ENCODE measurements at places on chromosomes 4 and X.

DNA sequence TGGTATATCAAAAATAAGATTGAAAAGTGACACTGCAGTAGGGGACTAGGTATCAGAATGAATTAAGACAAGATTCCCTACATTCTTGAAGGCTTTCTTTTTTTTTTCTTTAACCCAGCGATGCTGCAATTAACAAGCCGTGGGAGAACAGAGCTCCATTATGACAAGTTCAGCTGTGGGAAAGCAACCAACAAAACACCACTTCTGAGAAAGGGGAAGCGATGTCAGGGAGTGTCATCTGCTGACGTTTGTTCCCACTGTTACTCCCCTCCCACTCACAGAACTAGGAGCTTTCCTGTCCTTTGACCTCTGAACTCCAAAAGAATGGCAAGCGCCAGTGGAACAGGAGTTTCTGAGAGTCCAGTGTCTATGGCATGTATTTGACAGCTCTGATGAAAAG lies 90.2 kb upstream of the SLITRK2 start:
- no peak for DNase-seq

DNA sequence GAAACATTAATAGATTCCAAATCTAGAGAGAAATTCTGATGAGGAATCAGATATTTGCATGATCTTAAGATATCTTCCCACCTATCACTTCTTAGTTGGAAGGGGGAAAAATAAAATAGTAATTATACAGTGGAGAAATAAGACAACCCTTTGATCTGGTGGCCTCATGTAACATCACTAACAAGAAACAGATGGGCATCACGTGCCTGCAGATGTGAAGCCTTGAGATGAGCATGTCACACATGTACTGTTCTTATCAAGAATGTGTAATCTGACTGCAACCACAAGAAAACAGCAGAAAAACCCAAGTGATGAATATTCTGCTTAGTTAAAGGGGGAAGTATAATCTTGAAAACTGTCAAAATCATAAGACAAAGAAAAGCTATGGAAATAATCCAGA lies 31.4 kb upstream of the NKX6-1 start:
- no peak for DNase-seq

- peak; percentile 20 for DNase-seq
Measured at GRCh38 chrX:80812176-80812575, 2.5 kb upstream of the BRWD3 start.

GRCh38 chr4:69032847-69033638 lies 63.2 kb upstream of the UGT2B7 start:
- DNase-seq: no peak

- peak; percentile 58 for DNase-seq
Measured at GRCh38 chr4:139665690-139666529, at the start of gene MGST2. MGST2 (plus strand) TSS chr4:139665819; CDS start chr4:139666020, 201 bp downstream.

DNA sequence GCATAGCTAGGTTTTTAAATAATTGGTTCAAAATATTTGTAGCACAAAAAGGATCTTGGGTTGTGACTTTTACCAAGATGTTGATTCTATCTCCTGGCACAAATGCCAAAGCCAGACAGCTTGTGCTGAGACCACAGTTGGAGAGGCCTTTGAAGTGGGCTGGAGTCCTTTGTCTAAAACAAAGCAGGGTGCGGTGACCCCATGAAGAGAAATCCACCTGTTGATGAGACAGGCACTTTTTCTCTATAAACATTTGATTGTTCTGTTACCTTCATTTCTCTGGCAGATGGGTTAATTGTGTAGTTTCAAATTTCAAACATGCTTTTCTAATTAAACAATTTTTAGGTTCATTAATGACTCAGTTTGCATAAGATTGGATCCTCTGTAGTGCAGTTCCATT lies 56.7 kb downstream of the STOX2 start:
- no peak for DNase-seq

DNA sequence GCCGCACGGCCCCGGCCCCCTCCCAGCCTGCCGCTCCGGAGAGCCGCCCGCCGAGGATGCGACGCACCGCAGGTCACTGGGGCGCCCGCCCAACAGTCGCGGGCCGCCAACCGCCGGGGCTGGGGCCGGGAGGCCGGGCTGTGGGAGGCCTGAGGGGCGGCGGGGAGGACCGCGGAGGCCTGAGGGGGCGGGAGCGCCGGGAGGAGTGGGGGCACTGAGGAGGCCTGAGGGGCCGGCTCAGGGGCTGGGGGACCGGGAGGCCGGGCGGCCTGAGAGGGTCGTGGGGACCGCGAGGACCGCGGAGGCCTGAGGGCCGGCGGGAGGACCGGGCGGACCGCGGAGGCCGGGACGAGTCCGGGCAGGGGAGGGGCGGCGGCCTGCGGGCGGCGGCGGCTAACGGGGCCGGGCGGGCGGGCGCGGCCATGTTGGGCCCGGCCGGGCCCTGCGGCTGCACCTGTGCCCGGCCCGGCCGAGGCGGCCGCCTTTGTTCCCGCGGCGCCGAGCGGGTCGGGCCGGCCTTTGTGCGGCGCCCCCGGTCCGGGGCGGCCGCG lies 353 bp downstream of the NSD2 start:
- peak; percentile 56 for DNase-seq

DNA sequence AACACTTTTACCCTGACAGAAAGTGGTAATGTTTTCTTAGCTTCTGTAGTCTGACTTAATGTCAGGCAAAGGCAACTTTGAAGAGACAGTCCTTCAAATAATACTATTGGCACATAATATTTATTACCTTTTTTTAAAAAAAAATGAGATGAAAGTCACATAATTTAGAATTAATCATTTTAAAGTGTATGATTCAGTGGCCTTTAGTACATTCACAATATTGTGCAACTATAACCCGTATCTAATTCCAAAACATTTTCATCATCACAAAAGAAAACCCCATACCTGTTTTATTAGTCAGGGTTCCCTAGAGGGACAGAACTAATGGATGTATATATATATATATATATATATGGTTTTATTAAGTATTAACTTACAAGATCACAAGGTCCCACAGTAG lies 94.8 kb upstream of the TEX13A start:
- no peak for DNase-seq

- no peak for DNase-seq
Measured at GRCh38 chr4:146852360-146852759, 93.3 kb downstream of the TTC29 start.

DNA sequence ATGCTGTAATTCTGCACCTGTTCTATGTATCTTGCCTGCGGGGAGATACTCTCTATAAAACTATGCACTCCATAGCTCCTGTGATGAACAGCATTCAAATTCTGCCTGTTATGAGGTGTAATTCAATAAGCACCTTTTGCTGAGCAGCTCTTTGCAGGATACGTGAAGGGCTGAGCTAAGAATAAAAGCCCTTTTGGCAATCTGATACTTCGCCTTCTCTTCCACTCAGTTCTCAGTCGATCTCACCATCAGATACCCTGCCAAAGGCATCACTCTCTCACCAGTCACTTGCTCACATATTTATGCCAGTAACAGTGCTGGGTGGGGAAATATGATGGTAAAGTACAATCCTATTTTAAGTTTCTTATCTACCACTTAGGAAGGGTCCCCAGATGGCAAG lies 67.2 kb downstream of the RPS3A start:
- no peak for DNase-seq

GRCh38 chr4:184409911-184410692 lies 64.2 kb downstream of the IRF2 start:
- DNase-seq: no peak

DNA sequence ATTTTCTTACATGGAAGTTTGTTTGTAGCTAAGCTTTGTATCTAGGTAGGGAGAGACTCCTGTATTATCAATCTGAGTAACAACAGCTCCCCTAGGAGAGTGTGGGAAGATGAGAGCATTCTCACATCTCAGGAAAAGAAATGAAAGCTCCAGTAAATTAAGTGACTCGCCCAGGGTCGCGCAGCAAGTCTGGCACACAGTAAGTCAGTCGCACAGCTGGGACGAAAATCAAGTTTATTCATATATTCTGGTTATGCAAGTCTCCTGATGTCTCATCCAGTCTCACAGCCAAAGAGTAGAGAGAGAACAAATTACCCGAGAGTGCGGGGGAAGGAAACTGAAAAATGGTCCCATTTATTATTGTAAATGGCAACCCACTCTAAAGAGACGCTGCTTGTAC lies 216.1 kb downstream of the STK32B start:
- DNase-seq: no peak

GRCh38 chr4:45663628-45664081 lies 460.2 kb downstream of the GABRG1 start:
- DNase-seq: no peak

GRCh38 chr4:55242506-55242905 lies 103.5 kb upstream of the SRD5A3 start:
- DNase-seq: no peak

DNA sequence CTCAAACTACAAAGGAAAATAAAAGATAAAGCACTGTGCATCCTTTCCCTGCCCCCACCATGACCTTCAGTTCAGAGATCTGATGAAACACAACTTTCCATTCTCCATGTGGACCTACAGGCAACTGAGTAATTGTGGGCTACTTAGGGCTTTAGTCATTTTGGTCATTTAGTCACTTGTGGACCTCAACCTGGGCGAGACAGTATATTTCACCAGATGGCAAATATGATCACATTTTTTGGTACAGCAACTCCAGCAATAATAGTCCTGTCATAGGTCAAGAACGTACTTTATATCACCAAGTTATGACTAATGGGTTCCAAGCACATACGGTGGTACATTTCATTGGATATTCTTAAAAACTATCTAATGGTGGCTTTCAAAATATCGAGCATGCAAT lies 141.2 kb downstream of the PDGFC start:
- DNase-seq: no peak

GRCh38 chrX:155048977-155049619 lies 21.8 kb downstream of the CMC4 start:
- peak; percentile 77 for DNase-seq

DNA sequence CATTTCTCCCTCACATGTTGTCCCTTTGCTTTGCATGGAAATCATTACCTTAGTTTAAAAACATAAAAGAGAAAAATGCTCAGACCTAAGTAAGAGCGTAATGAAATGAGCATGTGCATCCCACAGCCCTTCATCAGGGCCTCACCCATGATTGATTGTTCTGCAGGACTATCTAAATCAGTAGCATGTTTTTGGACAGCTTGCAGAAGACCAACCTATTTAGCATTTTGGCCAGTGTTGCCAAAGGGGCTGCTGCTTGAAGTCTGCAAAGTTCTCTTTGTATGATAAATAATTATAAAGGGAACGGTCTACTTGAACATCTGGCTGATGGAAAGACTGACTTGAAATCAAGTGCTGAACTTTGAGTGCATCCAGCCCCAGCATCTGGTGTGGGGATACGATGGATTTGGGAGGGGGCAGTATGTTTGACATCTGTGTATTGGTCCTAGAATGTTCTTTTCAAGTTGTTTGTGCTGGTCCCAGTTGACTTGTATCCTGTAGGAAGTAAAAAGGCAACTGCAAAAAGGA lies 76.1 kb upstream of the LIMCH1 start:
- no peak for DNase-seq

GRCh38 chr4:14452001-14452400 lies 550.3 kb upstream of the CPEB2 start:
- no peak for DNase-seq

DNA sequence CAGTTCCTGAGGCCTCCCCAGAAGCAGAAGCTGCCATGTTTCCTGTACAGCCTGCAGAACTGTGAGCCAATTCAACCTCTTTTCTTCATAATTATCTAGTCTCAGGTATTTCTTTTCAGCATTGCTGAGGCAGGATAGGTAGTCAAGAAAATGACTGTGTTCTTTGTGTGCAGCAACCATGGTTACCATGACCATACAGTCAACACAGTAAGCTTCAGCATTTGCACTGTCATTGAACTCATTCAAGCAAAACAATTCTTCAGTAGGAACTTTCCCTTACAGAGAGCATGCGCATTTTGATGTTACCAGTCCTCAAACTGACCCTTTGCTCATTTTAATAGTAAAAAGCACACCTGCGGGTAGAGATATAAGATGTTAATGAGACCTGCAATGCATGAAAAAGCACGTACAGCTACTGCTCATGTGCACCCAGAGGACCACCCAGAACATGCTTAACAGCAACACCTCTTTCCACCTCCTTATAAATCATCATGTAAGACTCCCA lies 180.8 kb downstream of the PRKX start:
- DNase-seq: no peak

DNA sequence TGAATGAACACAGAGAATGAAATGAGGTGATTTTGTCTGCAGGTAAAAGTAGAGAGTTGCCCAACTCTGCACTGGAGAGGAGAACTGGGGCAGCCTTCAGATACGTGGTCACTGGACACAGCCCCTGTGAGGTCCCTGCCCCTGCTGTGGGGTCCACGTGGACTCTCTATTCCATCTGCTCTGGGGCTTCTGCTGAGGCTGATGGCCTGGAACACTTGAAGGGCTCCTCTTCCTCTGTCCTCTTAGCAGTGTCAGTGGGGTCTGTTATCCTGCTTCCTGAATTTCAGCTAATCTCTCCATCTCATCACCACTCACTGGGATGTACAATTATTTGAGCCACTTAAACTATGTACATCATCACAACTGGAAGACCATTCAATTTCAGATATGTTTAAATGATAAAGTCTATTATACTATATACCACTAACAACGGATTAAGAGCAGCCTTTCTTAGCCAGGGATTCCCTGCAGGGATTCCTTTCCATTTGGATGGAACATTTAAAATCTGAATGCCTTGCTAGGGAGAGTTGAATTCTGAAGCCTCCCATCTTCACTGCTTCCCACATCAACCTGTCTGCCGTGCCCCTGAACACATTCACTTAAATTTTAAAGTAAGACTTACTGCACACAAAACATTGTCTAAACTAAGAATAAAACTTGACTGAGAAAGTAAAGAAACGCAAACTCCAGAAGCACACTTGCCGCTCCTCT lies 74.0 kb downstream of the CC2D2A start:
- no peak for DNase-seq

DNA sequence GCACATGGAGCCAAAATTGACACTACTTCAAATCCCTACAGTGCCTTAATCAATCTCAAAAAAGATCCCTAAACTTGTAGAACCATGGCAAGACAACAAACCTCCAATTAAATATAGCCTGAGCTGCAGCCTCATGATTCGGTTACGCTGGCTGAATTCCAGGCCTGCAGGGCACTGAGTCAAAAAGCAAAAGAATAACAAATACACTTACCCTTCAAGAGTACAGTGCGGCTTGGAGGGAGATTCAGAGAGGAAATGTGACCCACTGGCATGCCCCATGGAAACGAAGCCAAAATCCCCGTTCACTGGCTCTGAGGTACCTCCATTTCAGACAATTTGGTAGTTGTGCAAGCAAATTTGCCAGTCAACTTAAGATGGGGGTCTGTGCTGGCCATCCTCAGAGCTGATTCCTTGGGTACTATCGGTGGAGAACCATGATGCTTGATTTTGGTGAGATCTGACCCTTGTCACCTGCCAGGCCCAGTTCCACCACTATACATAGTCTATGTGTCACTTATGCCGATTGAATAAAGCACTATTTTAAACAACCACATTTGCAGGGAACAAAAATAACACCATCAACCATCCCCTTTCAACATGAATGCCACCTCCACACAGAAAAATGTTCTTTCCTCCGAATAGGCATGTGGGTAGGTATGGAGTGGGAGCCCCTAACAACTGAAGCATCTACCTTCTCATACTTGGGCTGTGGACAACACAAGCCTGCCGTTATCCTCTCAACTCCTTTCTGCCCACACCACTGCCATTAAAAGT lies 2.1 kb downstream of the C4orf54 start:
- DNase-seq: no peak

Measured in HEK293T (cell line).